Activated T-cell treated with anti-CD3 and anti-CD28 coated beads for 24 hours (primary cell): ENCODE measurements at places on chromosomes 5 and 9.

- DNase-seq = peak; percentile 82
Observed at GRCh38 chr5:35924950-35925722, 13.3 kb downstream of the CAPSL start.

GRCh38 chr9:2302606-2303005, 287.5 kb downstream of the SMARCA2 start:
- DNase-seq = no peak

GRCh38 chr5:150628936-150629485, 11.4 kb upstream of the SYNPO start:
- no peak for DNase-seq

DNA sequence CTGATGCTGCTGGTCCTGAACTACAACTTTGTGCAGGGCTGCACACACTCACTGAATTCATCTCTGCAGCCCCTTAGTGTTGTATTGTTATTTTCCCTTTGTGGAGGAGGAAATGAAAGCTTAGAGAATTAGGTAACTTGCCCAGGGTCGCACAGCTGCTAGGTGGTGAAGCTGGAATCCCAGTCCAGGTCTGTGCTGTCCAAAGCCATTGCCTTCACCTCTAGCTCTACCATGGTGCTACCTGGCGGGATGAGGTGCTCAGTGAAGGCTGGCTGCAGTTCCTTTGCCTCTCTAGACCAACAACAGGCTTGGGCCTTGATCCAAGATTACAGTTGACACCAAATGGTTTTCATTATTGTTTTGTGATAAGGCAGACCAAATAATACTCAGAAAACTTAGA, 177.8 kb upstream of the PITX1 start:
- no peak for DNase-seq

DNA sequence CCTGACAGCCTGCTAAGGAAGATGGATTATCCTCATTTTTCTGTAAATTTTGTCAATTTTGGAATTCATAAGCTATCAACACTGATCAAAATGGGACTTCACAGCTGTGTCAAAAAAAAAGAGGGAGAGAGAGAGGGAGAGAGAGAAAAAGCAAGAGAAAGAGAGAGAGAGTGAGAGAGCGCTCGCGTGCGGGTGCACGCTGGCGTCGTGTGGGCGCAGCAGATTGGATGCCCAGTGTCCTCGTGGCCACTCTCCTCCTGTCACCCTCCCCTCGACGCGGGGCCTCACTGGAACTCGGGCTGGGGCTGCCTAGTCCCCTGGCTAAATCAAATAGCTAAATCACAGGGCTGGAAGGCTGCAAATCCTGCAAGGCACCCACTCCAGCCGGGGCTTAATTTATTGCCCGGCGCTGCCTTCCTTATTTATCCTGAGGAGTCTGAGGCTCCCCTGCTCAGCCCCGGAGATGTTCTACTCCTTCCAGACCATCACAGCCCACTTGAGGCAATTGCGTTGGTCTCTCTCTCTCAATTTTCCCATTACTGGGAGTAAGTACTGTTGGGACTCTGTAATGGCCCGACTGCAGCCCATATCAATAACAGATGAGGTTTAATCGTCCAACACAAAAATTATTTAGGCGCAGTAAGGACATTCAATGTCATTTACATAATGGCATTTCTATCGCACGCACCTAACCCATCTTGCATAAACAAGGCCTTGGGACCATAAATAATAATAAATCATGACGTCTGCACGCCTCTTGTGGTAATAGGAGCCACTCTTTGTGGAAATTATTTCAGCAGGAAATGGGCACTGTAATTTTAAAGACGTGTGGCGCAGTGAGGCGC, 94.2 kb downstream of the PAX5 start:
- no peak for DNase-seq

GRCh38 chr5:36654564-36654963, 48.2 kb downstream of the SLC1A3 start:
- no peak for DNase-seq

GRCh38 chr5:148186248-148187003, 16.4 kb upstream of the SPINK6 start:
- no peak for DNase-seq

GRCh38 chr9:124392254-124392870, 22.9 kb downstream of the PSMB7 start:
- no peak for DNase-seq

GRCh38 chr9:91291866-91292265, 69.9 kb downstream of the AUH start:
- DNase-seq = no peak

DNA sequence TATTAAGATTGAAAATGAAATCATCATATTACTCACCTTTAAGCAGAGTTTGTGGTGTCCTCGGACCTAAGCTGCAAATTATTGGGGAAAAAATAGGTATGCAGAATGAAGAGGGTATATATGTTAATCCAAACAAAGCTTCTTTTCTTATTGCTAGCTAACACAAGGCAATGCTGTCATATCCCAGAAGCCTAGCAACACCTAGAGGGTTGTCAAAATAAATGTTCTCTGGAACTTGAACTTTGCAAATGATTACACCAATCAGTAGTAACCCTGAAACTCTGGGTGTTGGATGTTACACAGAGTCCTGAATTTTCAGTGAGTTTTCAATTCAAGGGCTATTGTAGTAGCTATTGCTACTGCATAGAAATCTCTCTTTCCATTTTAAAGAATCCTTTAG, at the start of gene C6:
TSS of gene C6 (minus strand) at position 193 of the 400 bp plus-strand sequence. CDS start 10,302 bp downstream, outside the sequence.
- DNase-seq = no peak

DNA sequence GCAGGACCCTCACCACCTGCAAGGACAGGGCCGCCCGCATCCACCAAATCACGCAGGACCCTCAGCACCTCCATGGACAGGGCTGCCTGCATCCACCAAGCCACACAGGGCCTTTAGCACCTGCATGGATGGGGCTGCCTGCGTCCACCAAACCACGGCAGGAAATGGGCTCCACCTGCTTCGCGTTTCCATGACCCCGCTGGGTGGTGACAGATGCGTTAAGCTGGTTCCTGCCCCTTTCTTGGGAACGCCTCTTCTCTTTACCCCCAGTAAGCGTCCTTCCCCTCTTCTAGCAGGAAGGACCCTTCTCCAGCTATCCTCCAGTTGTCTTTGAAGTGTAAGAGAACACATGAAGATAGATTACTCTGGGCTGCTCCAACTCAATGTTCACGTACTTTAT, 13.5 kb downstream of the FBP1 start:
- no peak for DNase-seq

- no peak for DNase-seq
Observed at GRCh38 chr9:105693435-105694189, 729 bp upstream of the TMEM38B start.

- no peak for DNase-seq
Observed at GRCh38 chr5:4883360-4883759, 256.8 kb upstream of the ADAMTS16 start.

DNA sequence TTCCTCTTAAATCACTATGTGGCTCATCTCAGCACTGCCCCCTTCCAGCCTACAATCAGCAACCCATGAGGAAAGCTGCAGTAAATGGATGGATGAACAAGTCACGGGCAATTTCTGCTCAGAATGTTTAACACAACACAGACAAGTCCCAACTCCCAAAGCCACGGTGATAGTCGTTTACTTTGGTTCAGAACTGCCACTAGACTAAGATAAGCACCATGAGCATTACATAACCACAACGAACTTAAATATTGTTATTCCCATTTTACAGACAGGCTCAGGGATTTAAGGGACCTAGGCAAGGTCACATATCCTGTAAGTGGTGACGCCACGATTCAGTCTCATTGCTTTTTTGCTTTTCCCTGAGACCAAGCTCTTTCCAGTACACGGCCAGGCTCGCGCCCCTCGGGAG, 2.0 kb upstream of the SMIM27 start:
- no peak for DNase-seq

- no peak for DNase-seq
Observed at GRCh38 chr5:52961274-52961681, 27.9 kb upstream of the ITGA2 start.

DNA sequence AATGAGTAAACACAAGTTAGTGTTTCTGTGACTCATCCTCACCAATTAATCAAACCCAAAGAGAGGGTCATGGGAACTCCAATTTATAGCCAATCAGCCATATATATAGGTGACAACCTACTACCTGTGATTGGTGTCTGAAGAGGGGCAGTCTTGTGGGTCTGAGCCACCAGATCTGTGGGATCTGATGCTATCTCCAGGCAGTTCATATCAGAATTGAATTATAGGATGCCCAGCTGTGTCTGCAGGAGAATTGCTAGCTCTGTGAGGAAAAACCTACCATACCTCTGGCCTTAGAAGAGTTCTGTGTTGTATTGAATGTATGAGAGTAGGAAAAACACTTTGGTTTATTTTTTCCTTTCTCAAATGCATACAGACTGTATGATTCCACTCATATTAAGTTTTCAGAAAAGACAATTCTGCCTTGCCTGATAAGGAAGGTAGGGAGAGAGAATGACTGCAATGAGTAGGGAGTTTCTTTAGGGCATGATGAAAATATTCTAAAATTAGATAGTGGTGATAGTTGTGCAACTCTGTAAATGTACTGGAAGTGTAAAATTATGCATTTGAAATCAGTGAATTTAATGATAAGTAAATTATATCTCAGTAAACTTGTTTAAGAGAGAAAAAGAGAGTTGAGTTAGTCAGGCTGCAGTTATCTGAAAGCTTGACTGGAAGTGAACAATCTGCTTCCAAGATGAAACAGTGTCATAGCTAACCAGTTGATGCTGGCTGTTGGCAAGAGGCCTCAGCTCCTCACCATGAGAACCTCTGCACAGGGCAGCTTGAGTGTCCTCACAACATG, 274.9 kb downstream of the AUH start:
- no peak for DNase-seq

DNA sequence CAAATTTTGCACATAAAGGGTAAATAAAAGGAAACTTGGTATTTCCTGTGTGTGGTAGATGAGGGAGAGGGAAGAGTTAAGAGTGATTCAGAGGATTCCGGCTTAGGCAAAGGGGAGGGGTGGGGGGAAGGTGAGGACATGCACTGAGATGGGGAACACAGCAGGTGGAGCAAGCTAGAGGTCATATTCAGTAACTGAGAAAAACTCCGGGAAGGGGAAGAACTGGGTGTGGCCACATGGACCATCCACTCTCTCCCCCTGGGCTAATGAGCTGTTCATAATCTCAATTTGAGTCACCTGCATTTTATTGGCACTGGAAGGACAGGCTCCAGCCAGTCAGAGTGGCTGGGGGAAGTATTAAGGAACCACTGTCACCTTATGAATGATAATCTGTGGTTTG, 45.1 kb upstream of the UGCG start:
- DNase-seq = no peak

- DNase-seq = no peak
Observed at GRCh38 chr5:133670336-133670735, 58.0 kb upstream of the FSTL4 start.

GRCh38 chr5:171588790-171589189, 169.3 kb downstream of the FGF18 start:
- no peak for DNase-seq

DNA sequence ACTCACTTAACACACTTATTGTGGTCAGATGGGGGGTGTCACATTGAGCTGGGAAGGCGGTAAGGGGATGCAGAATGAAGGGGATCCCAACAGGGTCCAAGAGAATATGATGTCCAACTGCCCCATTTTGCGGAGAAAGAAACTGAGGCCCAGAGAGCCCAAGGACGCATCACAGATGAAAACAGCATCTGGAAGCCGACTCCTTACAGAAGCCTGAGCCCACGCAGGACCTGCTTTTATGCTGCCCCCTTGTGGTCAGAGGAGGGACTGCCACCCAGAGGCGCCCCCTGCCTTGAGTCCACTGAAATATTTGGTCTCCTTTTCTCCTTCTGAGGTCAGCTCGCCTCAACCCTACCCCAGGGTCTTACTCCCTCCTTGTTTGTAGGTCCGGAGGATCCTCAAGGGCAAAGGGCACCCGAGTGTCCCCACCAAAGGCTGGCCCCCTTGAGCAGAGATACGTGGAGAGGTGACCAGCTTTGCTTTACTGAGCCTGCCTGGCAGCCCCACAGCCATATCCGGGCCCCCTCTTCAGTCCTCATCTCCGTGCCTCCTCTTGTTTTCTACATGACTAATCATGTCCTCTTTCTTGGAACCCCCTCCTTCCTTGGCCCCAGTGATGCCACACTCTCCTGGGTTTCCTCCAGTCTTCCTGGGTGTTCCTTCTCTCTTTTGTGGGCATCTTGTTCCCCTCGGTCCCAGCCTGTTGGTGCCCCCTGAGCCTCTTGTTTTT, 30.0 kb upstream of the TTLL11 start:
- peak; percentile 56 for DNase-seq
